ENCODE measurements at places on chromosomes 12 and 14. TPM values are rescaled to one million over a fixed set of nuclear protein-coding genes. Genes with fewer than 3 reads are reported as not detected.
A peak's percentile ranks its signal among the peaks of the same experiment; 100 is the strongest.

- peaks cover 2% of the 10 kb centered on the region for H3K4me1 ChIP-seq
- no peak overlapping the region for H3K4me3 ChIP-seq
- DNase-seq: no peak
- no peaks in the 10 kb centered on the region for H3K27me3 ChIP-seq
- no peaks in the 10 kb centered on the region for H3K36me3 ChIP-seq
These were observed 178.1 kb downstream of the ADGRD1 start for GRCh38 chr12:131131808-131132117.

- no peak for DNase-seq
- no peak overlapping the region for H3K4me3 ChIP-seq
These were observed 107.1 kb downstream of the MYRFL start for GRCh38 chr12:69932154-69932553.

DNA sequence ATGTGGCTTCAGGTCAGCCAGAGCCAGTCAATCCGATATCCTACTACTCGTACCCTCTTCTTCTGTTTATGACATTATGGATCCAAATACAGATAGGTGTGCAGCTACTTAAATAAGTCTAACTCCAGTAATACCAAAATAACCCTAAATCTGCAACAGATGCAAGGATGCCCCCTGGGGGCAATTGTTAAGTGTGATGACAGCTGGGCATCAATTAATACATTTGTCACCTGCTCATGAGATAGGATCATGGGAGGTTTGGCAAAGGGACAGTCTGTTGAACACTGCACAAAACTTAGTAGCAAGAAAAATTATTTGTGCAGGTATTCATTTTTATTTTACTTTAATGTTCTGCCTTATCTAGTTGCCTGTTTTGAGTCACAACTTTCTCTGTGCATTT, 83.2 kb downstream of the SLC38A6 start:
- peaks cover 6% of the 10 kb centered on the region for H3K36me3 ChIP-seq
- peak; percentile 2 for DNase-seq
- H3K27me3 ChIP-seq: no peaks in the 10 kb centered on the region
- no peak overlapping the region for H3K4me3 ChIP-seq
- H3K27ac ChIP-seq: no peak overlapping the region
- no peaks in the 10 kb centered on the region for H3K4me1 ChIP-seq

TSPAN31 gene
- total RNA-seq: 7.5 TPM

- no peaks in the 10 kb centered on the region for H3K27me3 ChIP-seq
- H3K4me1 ChIP-seq: no peaks in the 10 kb centered on the region
- H3K36me3 ChIP-seq: no peaks in the 10 kb centered on the region
- no peak overlapping the region for H3K27ac ChIP-seq
- no peak overlapping the region for H3K4me3 ChIP-seq
These were observed 39.6 kb downstream of the DNAH10 start for GRCh38 chr12:123801573-123802178.

- H3K4me3 ChIP-seq: no peak overlapping the region
- H3K27ac ChIP-seq: no peak overlapping the region
- DNase-seq: no peak
- no peaks in the 10 kb centered on the region for H3K27me3 ChIP-seq
- no peaks in the 10 kb centered on the region for H3K36me3 ChIP-seq
These were observed 103.7 kb upstream of the PDE3A start for GRCh38 chr12:20264608-20265114.

GRCh38 chr12:28172434-28173030, 17.7 kb upstream of the CCDC91 start:
- peaks cover 7% of the 10 kb centered on the region for H3K4me1 ChIP-seq
- no peak overlapping the region for H3K4me3 ChIP-seq
- H3K27ac ChIP-seq: no peak overlapping the region
